ENCODE measurements at places on chromosomes 5 and 9.

DNA sequence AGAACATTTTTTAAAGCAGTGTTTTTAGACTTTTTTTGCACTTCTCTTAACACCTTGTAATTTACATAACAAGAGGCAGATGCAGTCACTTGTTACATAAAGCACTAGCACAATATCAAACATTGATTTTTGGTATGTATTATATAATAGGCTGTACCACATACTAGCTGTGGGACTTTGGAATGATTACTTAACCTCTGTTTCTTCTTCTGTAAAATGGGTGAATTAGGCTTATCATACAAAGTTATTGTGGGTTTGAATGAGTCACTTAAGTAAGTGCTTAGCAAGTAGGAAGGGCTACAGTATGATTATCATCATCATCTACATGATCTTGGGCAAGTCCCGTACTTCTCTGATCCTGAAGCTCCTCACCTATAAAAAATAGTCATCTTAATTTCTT, 2.1 kb downstream of the FAM81B start:
- no peak for DNase-seq

DNA sequence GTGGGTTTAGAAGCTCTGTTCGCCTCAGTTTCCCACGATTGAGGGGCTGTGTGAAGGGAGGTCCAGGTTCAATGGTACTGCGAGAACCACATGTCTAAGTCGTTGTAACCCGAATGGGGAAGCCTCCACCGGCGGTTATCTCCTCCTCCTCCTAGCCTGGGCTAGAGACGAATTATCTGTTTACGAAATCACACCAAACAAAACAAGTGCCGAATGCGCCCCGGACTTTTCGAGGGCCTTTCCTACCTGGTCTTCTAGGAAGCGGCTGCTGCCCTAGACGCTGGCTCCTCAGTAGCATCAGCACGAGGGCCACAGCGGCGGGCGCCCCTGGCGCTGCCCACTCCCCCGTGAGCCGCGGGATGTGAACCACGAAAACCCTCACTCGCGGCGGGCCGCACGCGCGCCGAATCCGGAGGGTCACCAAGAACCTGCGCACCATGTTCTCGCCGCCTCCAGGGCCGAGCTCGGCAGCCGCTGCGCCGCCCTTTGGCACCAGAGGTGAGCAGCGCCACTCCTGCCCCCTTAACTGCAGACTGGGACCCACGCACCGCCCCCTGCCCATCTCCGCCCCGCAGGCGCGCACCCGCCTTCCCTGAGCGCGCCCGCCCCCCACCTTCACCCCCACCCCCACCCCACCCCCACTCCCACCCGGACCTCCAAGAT, at the start of gene CDKN2A:
Gene CDKN2A, minus strand, starts transcription at position 500 of the 663 bp plus-strand sequence.
- DNase-seq: peak; percentile 90

DNA sequence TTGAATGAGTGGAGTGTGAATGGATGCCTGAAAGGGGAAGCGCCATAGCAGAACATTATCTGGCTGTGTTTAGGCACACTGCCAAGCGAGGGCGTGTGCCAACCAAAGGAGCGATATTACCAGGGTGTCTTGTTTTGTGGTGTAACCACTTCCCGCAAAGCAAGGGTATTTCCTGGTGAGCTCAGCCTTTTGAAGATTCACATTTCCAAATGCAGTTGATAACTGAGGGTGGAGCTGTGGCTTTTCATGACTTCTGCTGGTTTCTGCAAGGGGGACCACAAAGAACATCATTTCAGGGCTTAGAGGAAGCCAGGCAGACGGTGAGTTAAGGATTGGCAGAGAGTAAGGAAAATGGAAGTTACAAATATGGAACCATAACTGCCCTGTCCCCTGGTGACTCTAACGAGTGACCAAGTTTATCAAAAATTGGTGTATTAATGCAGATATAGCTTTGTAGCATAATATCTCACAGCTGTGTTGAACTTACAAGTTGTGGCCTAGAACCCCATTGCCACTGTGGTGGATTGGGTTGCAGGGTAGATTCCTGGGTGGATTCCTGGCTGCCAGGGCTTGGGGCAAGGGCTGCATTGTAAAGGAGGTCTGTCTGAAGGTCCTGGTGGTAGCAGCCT, 71.4 kb downstream of the RALGPS1 start:
- peak; percentile 42 for DNase-seq

DNA sequence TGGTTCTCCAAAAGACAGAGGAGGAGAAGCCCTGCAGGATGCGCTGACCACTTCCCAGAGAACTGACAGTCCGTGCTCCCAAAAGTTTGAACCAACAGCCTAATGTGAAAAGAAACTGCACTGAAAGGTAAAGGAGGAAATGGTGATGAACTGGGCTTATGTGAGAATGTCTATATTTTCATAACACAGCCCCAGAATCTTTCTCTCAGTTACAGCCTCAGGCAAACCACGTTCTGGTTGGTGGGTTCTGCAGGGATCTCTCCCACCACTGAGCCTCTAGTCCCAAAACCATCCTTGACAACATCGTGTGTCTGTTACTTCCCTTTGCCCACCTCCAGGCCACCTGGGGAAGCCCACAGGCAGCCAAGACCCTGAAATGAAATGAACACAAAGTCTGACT, 23.9 kb downstream of the SPARC start:
- no peak for DNase-seq

- no peak for DNase-seq
Observed at GRCh38 chr5:164237486-164237885, 732.1 kb downstream of the MAT2B start.

- no peak for DNase-seq
Observed at GRCh38 chr9:97907046-97907445, 15.3 kb downstream of the TRMO start.

DNA sequence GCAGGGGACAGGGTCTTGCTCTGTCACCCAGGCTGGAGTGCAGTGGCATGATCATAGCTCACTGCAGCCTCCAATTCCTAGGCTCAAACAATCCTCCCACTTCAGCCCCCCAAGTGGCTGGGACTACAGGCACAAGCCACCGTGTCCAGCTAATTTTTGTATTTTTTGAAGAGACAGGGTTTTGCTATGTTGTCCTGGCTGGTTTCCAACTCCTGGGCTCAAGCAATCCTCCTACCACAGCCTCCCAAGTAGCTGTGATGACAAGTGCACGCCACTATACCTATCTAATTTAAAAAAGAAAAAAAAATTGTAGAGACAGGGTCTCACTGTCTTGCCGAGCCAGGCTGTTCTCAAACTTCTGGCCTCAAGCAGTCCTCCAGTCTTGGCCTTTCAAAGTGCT, 31.6 kb upstream of the LECT2 start:
- no peak for DNase-seq

GRCh38 chr5:125045646-125046045, 299.2 kb upstream of the ZNF608 start:
- no peak for DNase-seq

DNA sequence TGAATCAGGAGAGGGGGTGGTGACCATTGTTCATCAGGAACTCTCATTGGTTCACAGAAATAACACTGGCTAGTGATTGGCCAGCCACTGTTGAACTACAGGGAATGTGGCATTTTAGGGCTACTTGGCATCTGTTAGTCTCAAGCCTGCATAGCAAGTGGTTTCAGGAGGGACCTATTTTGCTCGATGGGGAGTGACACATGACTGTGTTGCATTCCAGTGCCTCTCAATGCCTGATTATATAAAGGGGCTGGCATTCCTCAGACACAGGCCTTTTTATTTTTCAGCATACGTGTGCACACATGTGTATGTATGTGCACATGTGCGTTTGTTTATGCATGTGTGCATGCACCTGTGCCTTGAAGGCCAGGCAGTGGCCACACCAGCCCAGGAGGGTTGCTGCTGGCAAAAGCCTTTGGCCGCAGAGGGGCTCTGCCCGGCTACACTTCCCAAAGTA, 23.2 kb downstream of the FGD3 start:
- no peak for DNase-seq

DNA sequence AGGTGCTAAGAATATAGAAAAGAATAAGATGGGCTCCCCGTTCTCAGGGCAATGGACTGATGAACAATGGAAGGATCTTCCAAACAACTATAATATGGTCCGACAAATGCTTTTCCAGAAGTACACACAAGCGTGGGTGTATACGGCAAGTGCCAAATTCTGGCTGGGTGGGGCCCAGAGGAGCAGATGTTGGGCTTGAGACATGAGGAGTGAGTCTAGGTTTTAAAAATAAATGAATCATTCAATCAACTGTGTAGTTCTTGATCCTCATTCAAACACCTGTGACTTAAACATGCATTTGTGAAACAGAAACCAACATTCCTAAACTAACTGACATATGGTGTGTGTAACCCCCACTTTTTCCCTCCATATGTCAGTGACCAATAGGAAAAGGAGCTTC, 47.9 kb downstream of the MFAP3 start:
- no peak for DNase-seq

DNA sequence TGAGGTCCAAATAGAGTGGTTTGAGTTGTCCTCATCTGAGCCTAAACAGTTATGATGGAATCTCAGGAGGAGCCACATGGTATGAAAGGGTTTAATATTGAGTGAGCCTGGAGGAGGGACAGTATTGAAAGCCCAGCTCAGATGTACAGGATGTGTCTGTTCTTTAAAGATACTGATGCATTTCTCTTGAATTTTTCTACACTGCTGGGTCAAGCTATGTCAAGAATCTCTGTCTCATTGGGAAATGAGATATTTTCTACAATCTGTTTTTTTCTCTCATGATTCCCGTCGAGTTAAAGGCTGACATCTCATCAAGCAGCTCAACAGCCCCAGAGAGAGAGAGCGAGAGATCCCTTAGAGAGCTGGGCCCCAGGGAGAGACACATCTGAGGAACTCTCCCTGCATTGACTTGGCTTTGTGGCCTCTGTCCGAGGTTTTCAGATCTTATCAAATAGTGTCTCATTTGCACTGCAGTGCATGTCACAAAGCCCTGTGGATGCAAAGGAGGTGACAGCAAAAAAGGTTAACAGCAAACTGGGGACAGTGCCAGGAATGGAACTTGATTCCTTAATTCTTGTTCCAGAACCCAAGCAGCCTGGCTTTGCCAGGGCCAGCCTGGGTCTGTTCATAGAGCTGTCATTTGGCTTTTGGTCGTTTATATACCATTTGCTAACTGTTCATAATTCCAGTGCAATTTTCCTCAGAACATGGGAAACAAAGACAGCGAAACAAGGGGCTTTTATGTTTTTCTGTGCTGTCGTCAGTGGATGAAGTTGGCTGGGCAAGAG, 19.0 kb upstream of the ACTBL2 start:
- peak; percentile 28 for DNase-seq

- DNase-seq: no peak
Observed at GRCh38 chr9:124216474-124217176, 41.1 kb upstream of the NEK6 start.

GRCh38 chr5:159909126-159909525, 7.2 kb upstream of the ADRA1B start:
- no peak for DNase-seq

DNA sequence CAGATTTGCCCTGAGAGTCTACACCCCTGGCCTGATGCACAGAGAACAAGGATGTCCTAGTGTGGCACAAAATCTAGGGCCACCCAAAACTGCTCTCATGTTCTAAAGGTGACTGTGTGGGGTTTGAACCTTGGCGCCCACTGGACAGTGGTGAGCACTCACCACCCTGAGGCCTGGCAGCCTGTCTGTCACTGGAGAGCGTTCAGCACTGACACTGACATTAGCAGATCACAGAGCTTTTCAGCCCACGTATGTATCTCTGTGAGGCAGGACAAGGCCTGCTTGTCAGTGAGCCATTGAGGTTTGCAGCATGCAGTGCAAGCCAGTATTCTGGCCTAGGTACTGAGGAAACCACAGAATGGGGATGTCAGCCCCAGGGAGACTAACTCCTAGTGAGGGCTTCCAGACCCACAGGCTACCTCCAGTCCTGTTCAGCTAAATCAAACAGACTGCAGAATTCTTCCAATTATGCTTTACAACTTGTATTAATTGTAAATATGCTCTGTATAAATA, 38.9 kb upstream of the SLC2A8 start:
- no peak for DNase-seq

GRCh38 chr5:58462623-58463230, 2.8 kb upstream of the PLK2 start:
- DNase-seq: peak; percentile 32

GRCh38 chr9:15491950-15492349, 18.8 kb downstream of the PSIP1 start:
- no peak for DNase-seq

- peak; percentile 80 for DNase-seq
Observed at GRCh38 chr5:43042626-43043399, 2.7 kb upstream of the ANXA2R start.

DNA sequence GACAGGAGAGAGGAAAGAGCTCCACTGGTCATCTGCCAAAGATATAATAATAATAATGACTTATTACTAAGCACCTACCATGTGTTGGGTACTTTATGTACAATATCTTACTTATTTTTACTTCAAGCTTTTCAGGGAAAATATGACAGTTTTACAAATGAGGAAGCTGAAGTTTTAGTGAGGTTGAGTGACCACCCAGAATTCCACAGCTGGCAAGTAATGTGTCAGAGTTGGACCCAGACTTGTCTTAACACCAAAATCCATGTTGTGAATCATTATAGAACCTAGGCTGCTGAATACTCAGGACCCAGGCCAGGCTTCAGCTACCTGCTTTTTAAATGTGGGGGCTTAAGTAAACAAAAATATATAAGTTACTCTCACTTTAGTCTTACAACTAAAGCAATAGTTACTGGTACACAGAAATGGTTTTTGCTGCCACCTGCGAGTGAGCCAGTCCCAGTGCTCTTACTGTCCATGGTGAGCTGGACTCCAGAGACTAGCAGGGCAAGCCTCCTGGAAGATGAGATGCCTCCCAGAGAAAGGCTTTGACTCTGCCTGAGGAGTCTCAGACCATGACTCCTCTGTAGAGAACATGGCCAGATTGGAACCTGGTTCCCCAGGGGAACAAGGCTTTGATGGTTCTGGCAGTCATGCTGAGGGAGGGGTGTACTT, 29.9 kb downstream of the RUSC2 start:
- no peak for DNase-seq

DNA sequence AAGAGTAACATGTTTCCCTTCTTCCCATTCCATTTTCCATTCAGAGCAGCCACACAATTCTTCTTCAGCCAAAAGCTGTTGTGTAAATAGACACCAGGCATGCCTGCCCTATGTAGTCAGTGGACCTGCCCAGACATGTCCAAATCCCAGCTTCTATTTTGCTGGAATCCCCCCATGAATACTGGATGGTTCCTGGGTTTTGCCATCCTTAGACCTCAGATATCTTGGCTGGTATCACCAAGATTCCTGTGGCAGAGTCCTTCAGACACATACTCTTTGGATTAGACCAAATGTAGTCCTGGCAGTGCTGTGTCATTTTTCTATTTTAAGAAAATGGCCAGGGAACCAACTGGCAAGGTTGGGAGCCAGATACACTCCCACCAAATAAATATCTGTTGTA, 10.3 kb downstream of the FST start:
- peak; percentile 23 for DNase-seq

- DNase-seq: no peak
Observed at GRCh38 chr9:133304158-133304470, 29.1 kb upstream of the ABO start.

Data from NCI-H1105 treated with DMSO at 0.1 percent for 48 hours (cell line).